ENCODE measurements at places on chromosomes 1 and 21.

GRCh38 chr1:37100310-37100709 lies 66.0 kb upstream of the GRIK3 start:
- DNase-seq = no peak

DNA sequence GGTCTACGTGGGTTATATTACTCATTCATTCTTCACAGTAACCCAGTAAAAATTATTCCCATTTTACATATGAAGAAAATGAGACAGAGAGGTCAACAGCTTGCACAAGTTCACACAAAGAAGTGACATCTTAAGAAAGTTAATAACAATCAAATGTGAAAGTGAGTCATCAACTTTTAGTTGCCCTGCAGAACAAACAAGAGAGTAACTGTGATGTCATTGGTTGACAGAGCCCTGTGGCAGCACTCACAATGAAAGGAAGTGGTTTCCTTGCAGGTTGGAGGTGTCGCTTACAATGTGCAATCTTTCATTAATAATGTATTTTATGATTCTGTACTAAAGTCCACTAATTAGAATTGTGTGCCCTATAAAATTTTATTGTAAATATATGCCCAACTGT lies 369.6 kb downstream of the RYR2 start:
- DNase-seq = no peak

DNA sequence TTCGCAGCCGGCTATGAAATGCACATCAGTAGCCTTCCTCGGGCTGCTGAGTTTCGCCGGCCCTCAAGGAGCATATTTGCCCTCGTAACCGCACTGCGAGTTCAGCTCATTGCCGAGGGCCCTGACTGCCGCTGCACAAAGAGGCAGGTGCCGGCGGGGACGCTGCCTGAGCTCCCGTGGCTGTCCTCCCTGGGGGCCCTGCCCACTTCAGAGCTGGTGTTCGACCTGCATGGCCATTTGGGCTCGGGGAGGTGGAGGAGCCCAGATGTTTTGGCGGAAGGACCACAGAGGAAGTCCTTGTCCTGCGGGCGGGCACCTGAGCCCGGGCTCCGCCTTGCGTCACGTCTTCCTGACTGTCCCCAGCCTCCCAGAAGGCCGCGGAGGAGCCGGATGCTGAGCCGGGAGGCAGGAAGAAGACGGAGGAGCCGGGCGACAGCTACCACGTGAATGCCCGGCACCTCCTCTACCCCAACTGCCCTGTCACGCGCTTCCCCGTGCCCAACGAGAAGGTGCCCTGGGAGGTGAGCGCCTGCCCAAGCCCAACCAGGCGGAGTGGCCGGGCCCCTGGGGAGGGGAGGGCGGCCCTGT lies 29.9 kb upstream of the LRRC3 start:
- no peak for DNase-seq

DNA sequence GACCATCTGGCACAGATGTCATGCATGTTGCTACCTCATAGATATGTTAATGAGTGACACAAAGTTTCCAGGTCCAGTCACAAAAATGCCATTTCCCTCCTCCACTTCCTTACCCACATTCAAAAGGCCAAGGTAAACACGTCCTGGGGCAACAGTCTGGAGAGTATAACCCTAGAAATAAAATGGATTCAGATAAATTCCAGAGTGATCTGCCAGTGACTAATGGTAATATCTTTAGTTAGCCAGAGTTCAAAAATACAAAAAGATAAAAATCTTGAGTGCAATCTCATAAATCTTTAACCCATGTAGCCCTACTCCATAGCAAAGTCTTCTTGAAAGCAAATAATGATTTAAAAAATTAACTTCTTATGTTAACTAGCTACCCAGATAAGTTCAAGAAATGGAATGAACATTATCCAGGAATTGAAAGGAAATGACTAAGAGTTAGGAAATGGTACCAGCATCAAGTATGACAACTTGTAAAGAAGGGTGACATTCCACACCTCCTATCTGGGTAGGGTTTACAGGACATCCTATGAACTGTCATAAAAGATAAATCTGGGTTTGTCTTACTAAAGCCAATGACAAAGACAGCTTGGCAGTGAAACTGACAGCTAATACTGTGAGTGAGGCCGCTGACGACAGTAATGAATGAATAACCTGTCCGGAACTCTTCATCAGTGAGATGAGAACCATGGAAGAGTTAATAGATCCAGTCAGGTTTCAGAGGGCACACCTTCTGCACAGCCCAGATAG lies 18.1 kb downstream of the RGS2 start:
- no peak for DNase-seq

DNA sequence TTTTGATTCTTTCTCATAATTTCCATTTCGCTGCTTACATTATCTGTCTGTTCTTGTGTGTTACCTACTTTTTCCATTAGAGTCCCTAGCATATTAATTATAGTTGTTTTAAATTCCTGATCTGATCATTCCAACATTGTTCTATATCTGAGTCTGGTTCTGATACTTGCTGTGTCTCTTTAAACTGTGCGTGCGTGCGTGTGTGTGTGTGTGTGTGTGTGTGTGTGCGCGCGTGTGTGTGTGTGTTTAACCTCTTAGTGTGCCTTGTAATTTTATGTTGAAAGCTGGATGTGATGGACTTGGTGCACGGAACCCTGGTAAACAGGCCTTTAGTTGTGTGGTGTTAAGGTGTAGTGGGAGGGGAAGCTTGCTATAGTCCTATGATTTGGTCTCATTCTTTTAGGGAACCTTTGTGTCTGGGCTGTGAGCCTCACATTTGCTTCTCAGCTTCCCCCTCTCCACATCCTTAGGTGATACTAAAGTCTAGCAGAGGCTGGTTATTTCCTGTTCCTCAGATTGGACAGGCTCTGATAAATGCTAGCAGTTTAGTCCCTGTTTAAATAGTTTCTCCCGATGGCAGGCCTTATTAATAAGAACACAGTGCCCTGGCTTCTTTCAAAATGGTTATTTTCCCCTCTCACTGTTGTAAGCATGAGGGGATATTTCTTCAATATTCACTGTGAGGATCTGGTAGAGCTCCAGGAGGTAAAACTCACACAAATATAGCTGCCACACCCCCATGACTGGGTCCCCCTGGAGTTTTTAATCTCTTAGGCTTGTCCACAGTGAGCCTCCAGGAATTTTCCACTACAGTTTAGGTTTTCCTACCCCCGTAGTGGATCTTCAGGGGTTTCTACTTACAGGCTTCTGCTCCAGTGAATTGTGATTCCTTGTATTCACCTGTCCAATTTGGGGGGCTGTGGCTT lies 118.3 kb downstream of the GALNT2 start:
- DNase-seq = peak; percentile 63

DNA sequence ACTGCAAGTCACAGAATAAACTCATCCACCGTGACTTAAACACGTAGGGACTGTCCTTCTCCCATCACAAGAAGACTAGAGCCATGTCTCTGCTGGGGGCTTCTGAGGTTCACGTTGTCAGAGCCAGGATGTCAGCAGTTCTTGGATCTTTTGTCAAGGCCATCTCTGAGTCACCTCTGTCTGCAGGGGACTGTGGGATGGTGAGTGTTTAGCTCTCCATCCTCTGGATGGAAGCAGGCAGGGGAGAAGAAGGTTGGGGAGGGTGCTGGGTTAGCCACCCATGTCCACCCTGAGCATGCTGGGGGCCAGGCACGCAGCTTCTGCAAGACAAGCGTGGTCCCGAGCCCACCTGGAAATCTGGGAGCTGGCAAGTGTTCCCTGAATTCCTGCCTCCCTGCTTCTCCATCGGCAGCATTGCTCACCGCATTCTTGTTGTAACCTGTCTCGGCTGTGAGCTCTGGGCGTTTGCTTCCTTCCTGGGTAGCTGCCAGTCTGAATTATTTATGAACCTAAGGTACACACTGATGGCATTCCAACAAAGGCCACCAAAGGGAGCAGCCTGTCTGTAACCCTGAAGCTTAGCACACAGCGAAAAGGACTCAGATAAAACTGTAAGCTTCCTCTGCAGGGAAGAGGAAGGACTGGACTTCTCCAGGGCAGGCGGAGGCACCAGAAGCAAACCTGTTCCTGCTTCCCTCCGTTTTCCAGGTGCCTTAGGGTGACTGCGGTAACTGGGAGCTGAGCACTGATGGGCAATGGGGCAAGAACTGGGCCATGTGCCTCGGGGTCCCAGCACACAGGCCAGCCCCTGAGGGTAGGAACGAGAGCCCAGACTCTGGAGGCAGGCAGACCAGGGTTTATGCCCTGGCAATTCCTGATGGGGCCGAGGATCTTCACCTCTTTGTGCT lies 88.6 kb downstream of the RIPK4 start:
- DNase-seq = peak; percentile 55

GRCh38 chr1:179779645-179780272 lies 36.7 kb downstream of the FAM163A start:
- DNase-seq = peak; percentile 52

- DNase-seq = no peak
Measured at GRCh38 chr21:45386728-45387371, 18.1 kb upstream of the COL18A1 start.

DNA sequence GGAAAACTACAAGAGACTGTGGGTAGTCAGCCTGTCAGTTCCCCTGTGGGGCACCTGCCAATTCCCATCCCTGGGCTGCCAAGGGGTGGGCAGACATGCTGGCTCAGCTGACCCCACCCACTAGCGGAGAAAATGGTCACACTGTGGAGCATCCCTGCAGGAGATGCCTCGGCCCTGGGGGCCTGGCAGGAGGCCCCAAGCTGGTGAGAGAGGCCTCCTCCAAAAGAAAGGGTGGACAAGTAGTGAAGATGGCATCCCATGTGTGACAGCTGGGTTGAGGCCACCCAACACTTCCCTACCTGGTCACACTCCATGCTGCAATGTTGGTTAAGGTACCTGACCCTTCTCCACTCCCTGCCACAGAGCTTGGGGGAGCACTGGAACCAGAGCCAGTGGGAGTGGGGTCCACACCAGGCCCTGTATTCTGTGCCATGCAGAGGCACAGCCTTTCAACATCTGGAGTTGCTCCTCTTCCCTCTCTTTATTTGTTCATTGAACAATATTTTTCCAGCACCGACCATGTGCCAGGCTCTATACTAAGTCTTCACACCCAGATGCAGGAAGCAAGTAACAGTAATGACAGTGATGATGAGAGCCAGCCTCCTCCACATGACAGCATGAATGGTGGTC lies 59.5 kb downstream of the KLHDC7A start:
- DNase-seq = no peak

DNA sequence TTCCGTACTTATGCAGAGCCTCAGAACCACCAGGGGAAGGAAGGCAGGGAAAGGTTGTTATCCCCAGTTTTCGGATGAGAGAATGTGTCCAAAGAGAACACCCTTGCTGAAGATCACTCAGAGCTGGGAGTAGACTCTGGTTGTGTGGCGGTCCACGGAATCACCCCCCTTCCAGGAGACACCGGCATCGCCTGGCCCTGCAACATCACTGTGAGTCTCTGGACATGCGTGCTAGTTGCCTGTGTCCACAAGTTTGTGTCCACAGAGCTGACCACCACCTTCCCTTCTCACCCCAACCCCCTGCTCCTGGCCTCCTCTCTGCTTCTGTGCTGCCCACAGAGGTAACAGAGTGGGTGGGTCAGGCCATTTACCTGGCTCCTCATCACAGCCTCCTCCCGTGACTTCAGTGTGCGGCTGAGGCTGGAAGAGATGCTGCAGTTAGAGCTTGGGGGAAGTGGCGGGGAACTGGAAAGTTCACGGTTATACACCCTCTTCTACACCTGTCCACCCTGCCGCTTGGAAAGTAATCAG lies 7.3 kb downstream of the MYBPH start:
- no peak for DNase-seq

- peak; percentile 39 for DNase-seq
Measured at GRCh38 chr1:16120940-16121410, 34.9 kb downstream of the EPHA2 start.

- DNase-seq = no peak
Measured at GRCh38 chr1:54136269-54136896, 16.4 kb downstream of the CDCP2 start.

GRCh38 chr1:178282949-178283367 lies 189.1 kb downstream of the RASAL2 start:
- no peak for DNase-seq

DNA sequence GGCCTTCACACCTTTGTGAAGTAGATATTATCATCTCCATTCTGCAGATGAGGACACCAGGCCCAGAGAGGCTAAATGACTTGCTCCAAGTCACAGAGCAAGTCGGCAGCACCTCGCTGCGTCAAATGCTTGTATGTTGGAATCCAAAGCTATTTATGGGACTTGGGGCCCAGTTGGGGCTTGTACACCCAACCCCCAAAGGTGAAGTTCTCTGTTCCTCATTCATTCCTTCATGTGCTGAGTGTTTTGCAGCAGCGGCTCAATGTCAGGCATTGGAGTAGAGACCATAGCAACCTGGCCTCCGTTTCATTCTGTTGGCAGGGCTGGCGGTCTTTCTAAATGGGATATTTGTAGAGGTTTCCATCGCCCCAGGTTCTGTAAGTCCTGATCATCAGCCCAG lies 113.4 kb upstream of the SLC25A33 start:
- DNase-seq = no peak

- DNase-seq = no peak
Measured at GRCh38 chr21:42840411-42841155, 38.8 kb downstream of the WDR4 start.

- no peak for DNase-seq
Measured at GRCh38 chr1:54477153-54477561, 70.9 kb upstream of the ACOT11 start.

DNA sequence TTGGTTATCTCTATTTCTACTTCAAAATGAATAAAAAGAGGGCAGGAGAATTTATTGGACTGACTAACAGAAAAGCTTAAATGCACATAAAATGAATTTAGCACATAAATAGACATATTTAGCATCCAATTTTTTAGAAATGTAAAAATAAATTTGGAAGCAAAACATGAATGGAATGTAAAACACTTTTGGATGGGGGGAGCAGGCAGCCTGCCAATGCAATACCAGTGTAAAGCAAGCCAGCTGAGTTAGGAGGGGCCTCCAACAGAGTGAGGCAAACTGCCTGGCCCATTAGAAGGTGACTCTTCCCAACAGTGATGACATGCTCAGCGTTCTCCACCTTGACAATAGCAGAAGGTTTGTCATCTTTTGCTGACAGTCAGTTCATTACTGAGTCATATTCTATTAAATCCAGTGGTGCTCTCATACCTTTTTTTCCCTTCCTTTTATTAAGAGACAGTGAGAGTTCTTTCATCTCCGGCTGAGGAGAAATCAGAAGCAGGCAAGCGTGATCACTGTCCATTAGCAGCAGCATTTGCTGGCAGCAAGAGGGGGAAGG lies 19.5 kb upstream of the EXO1 start:
- peak; percentile 19 for DNase-seq

DNA sequence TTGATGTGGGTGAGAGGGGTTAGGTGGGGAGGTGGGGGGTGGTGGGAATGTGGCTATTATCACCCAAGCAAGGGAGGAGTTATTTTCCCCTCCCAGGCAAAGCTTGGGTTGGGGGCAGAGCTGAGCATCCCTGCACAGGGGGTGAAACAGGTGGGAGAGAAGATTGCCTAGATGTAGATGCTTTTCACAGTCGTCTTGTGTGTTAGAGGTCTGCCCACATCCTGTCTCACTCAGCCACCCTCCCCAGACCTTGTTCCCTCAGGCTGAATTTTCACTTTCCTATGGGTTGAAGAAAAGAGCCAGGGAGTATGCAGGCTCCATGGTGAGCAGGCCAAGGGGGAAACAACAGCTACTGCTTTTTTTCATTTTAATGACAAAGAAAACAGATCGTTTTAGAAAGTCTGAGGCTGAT lies 223.5 kb downstream of the KIF26B start:
- no peak for DNase-seq
